ENCODE measurements at places on chromosomes 5 and 9.

GRCh38 chr9:124513376-124513994, 6.3 kb upstream of the NR5A1 start:
- no peak for DNase-seq

DNA sequence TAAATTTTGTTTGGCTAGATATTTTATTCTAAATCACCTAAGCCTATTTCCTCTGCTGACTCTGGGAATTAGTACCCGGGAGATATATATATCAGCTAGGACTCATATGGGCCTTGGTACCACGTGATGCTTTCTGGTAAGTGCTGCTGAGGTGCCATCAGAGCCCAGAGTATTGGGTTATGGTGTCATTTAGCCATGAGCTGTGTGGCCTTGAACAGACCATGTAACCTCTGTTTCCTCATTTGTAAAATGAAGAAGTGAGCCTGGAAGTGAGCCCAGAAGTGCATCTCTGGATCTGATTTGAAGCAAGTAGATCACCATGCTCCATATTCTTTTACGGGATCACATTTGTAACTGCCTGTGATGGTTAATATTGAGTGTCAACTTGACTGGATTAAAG, 126.1 kb downstream of the GPBP1 start:
- DNase-seq, result no peak

DNA sequence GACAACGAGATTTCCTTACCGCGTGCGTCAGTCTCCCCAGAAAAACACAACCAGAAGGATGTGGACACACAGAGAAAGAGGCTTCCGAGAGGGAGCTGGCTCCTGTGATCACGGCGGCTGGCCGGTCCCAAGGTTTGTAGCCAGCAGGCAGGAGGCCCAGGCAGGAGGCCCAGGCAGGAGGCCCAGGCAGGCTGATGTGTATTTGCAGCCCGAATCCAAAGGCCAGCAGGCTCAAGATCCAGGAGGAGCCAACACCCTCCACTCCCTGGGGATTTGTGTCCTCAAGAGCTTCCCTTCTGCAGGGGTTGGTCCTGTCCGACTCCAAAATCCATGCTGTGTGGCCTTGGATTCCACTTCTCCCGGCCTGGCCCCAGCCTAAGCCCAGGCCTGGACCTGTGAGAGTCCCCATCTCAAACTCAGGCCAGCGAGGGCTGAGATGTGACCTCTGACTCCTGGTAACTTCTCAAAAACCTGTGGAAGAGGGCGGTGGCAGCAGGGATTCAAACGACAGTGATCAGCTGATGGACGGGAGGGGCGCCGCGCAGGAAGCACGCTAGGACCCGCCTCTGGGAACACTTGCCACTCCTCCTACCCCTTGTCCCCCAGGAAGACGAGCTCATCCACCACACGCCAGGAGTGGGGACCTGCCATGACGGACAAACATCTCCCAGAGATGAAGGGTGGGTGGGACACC, 75.0 kb upstream of the PPP1R26 start:
- no peak for DNase-seq

- no peak for DNase-seq
Measured at GRCh38 chr9:98485706-98486105, 223.0 kb downstream of the GABBR2 start.

DNA sequence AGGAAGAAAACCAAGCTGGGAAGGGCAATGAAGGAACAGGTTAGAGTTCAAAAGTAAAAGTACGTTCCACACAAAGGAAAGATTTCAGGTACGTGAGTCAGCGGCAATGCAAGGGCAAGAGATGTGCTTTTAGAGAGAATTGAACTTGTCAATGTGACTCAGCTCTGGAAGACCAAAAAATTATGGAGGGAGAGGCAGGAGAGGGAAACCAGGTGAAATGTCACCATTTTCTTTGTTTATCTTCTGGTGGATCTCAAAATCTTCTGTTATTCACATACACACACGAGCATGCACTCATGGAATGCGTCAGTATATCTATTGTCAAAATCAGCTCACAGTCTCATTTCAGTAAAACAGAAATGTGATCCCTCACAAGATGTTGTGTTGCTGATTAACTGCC, 148.8 kb upstream of the RFX3 start:
- no peak for DNase-seq
